ENCODE measurements at places on chromosomes 5 and 9.

GRCh38 chr9:134937566-134938345 lies 20.0 kb upstream of the FCN1 start:
- DNase-seq: no peak

- no peak for DNase-seq
Observed at GRCh38 chr9:121463026-121463807, 36.4 kb downstream of the GGTA1 start.

DNA sequence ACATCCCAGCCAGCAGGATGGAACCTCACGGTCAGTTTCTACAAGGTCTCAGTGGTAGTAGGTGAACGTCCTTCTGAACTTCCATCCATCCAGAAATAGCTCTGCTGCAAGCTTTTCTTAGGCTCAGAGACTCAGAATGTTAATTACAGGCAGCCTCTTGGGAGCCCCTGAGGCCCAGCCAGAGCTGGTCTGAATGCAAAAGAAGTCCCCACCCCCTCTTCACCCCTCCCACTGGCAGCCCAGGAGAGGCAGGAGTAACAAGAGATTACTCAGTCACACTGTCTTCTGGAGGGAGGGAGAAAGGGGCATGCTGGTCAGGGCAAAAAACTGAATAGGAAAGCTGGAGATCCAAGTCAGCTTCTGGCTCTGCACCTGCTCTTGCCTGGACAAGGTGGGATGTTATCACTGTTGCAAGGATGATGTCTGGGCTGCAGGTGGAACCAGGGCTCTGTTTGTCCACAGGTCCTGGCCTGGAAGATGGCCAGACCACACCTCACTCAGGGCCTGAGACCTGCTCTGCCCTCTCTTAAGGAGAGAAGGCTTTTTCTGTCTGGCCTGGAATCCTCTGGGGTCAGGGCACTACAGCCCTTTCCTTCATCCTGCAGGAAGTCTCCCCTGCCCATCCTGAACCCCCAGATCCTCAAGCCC lies 9.1 kb downstream of the ENHO start:
- DNase-seq: no peak

GRCh38 chr5:81167544-81167943 lies 65.6 kb upstream of the CKMT2 start:
- DNase-seq: no peak

- DNase-seq: no peak
Observed at GRCh38 chr9:3397766-3398165, 128.0 kb downstream of the RFX3 start.

DNA sequence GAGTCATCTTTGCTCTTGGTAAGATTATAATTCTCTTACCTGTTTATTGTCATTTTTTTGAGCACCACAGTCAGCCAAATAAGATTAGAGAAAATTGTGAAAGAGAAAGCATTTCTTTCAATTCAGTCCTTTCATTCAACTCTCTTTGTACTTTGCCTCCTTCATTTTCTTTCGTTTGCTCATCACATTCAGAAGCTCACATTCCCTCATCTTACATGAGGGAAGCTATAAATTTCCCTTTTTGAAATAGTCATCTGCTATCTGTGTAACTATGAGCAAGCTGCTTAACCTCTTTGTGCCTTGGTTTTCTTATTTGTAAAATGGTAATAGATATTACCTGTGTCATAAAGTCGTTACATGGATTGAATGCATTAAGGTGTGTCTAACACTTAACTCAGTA lies 41.4 kb downstream of the PAM start:
- DNase-seq: no peak

DNA sequence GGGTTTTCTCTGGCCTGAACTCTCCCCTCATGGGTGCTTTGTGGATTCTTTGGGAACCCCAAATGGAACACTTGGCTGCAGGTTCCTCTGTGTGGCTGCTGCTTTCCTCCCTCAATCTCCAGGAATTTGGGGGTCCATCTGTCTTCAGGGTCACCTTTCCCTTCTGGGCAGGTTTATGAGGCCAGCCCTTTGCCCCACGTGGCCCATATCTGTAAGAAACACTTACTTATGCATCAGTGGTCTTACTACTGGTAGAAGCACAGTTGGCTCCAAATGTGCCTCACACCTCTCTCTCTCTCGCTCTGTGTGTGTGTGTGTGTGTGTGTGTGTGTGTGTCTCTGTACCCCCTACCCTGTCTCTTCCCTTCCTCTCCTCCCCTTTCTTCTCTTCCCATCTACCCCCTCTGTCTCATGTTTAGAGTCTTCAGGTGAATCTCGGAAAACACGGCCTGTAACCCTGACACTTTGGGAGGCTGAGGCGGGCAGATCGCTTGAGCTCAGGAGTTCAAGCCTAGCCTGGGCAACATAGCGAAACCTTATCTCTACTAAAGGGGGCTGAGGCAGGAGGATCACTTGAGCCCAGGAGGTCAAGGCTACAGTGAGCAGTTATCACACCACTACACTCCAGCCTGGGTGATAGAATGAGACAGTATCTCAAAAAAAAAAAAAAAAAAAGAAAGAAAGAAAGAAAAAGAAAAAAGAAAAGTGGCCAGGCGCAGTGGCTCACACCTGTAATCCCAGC lies 26.8 kb downstream of the C5orf15 start:
- DNase-seq: no peak

- no peak for DNase-seq
Observed at GRCh38 chr9:134629586-134630392, 11.8 kb upstream of the COL5A1 start.

- DNase-seq: no peak
Observed at GRCh38 chr5:40484495-40484894, 195.2 kb upstream of the PTGER4 start.

- DNase-seq: no peak
Observed at GRCh38 chr9:130366888-130367550, 77.7 kb upstream of the ASS1 start.

GRCh38 chr5:40437452-40437861 lies 242.3 kb upstream of the PTGER4 start:
- no peak for DNase-seq

DNA sequence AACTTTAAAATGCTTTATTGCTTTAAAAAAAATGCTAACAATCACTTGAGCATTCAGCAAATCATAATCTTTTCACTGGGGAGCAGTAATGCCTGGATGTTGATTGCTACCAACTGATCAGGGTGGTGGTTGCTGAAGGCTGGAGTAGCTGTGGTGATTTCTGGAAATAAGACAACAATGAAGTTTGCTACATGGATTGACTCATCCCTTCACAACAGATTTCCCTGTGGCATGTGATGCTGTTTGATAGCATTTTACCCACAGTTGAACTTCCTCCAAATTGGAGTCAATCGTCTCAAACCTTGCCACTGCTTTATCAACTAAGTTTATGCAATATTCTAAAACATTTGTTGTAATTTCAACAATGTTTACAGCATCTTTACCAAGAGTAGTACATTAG lies 83.3 kb downstream of the MLLT3 start:
- no peak for DNase-seq

DNA sequence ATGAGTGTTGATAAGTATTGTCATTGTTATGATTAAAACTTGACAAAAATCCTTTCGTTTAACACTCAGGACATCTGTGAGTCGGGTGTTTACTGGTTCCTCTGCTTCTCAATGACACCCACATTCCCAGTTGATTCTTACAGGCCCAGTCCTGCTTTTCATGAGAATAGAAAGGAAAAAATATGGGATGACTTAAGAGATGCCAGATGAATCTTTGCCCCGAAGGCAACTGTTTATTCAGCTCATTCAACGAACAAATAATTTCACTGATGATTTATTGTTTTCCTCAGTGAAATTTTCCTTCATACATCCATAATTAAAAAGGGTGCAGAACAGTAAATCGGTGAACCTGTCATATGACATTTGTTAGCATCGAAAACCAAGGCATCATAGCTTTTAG lies 452.4 kb upstream of the WWC1 start:
- no peak for DNase-seq

GRCh38 chr9:112866662-112867274 lies 23.9 kb downstream of the SLC46A2 start:
- DNase-seq: no peak

DNA sequence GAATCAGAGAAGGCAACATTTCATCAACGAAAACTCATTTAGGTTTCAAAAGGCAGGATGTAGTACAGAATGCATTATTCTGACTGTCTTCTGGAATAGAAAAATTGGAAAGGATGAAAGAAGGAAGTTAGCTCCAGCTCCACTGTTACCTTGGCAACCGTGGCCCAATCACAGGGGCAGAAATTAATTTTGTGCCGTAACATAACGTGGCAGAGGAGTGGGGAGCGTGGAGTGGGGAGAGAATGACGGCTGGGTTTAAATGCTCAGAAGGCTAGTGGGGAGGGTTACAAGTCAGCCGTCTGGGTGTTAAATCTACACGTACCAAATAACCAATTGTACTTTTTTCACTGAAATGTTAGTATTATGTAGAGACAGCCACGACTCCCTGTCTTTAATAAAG lies 32.3 kb upstream of the EQTN start:
- no peak for DNase-seq

- no peak for DNase-seq
Observed at GRCh38 chr5:151065609-151066008, 15.2 kb downstream of the TNIP1 start.

- DNase-seq: no peak
Observed at GRCh38 chr5:133116601-133117000, 64.8 kb downstream of the HSPA4 start.

- peak; percentile 75 for DNase-seq
Observed at GRCh38 chr5:150458802-150459557, 9.4 kb upstream of the RPS14 start.

GRCh38 chr9:126773004-126773607 lies 31.7 kb upstream of the ZBTB43 start:
- no peak for DNase-seq

GRCh38 chr5:112979723-112980122 lies 3.1 kb downstream of the DCP2 start:
- no peak for DNase-seq

- no peak for DNase-seq
Observed at GRCh38 chr5:149005077-149005892, 57.6 kb downstream of the SH3TC2 start.

DNA sequence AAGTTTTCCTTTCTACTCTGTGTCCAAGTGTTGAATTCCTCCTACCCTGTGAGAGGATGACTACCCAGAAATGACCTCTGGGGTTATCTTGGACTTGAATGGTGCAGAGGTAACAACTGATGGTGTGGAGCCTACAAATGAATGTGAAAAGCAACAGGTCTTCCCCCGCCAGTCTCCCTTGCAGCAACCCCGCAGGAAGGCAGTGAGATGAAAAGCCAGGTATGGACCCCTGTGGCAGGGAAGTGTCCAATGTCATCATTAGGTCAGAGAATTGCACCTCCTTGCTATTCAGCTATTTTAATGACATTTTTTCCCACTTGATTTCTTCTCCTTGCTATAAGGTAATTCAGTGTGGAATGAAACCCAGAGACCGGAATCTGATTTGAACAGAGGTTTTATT lies 58.5 kb downstream of the MAT2B start:
- no peak for DNase-seq

DNA sequence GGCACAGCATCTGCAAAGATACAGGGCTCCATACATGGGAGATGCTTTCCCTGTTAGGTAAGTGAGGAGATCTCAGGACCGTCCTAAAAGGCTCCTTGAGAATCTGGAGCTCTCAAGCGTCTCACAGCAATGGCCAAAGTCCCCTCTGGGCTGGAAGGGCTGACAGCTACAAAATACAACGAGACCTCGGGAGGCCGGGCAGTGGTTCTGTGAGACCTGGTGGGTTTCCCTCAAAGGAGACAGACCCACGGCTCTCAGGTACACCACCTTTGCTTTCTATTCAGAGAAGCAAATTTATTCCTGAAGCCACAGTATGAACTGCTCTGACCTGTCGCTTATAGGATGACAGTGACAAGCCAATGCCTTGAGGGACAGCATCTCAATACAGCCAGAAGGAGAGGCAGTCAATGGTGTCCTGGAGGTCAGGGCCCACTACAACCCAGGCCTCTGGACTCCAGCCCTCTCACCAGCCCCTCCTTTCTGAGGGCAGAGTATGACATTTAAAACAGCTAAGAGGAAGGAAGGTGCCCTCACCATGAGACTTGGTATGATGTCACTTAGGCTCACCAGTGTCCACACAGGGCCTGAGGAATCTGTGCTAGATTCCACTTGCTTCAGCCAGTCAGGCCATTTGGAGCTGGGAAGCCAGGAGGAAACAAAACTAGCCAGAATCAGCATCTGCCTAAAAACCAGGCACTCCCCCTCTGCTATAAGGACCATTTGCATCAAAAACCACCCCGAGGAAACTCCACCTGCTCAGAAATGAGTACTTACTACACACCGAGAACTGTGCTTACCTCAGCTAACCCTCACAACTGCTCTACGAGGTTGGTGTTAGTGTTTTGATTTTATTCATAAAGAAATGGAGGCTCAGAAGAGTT lies 86.5 kb upstream of the FSTL4 start:
- DNase-seq: no peak

- no peak for DNase-seq
Observed at GRCh38 chr5:51279983-51280706, 103.1 kb upstream of the ISL1 start.

GRCh38 chr9:14400658-14400995 lies 86.7 kb upstream of the NFIB start:
- DNase-seq: no peak

DNA sequence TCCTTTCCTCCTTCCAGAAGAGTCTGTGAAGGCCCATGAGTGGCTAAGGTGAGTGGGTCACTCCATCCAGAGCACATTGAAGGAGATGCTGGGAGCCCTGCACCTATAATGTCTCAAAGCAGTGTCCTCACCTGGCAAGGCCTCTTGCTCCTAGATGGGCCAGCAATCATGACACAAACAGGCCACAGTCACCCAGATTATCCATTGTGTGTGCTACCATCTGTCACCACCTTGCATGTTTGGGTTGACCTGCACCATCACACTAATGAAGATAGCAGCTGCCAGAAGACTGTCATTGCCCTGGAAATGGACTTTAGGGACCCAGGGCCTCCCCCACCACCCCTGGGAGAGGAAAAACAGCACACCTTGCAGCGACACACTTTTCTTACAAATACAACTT lies 69.6 kb downstream of the GABBR2 start:
- no peak for DNase-seq

GRCh38 chr9:100126423-100126822 lies 27.4 kb downstream of the INVS start:
- no peak for DNase-seq

GRCh38 chr9:31100311-31100710 lies 1284.1 kb upstream of the ACO1 start:
- no peak for DNase-seq

DNA sequence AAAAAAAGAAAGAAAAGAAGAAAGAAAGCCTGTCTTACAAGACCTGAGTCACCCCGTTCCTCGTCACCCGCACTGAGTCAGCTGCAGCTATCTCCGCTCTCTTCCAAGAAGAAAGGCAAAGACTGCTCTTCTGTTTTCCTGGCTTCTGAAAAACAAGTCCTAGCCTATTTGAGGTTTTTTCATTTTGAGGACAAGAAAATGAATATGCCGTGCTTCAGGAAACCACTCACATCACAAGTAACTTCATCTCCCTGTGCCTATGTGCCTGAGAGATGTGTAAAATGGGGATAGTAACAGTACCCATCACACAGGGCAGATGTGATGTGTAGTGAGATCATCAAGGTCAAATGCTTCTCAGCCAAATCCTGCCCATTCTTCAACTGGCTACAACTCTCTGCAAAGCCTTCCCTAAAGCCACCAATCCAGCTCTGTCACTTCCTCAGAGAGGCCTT lies 78.4 kb downstream of the GLDC start:
- DNase-seq: no peak

Data from stimulated activated CD8-positive, alpha-beta memory T cell treated with anti-CD3 and anti-CD28 coated beads, Interleukin-4, amount 100 ng/mL, for 1 hour (primary cell).